MCF 10A (cell line): ENCODE measurements at places on chromosomes 4 and X. TPM values are rescaled to one million over a fixed set of nuclear protein-coding genes. Genes with fewer than 3 reads are reported as not detected.
A peak's percentile ranks its signal among the peaks of the same experiment; 100 is the strongest.

The PLXNB3 gene
- 7.2 and 13.5 TPM in 2 replicates for total RNA-seq

The UGT2B15 gene
- total RNA-seq: not detected in 2 replicates

The H2BW2 gene
- not detected in 2 replicates for total RNA-seq

The RBM41 gene
- 20.2 and 24.7 TPM in 2 replicates for total RNA-seq

The LANCL3 gene
- total RNA-seq: 0.47 and 0.54 TPM in 2 replicates

The RNF150 gene
- total RNA-seq: 0.32 and 0.44 TPM in 2 replicates

The GABRE gene
- total RNA-seq: 12.9 and 19.3 TPM in 2 replicates

The HPGDS gene
- total RNA-seq: not detected in 2 replicates

The PCDH19 gene
- 0.12 and 0.70 TPM in 2 replicates for total RNA-seq

The HS6ST2 gene
- total RNA-seq: 23.9 and 26.1 TPM in 2 replicates

The TMSB15B gene
- 2.1 and 3.0 TPM in 2 replicates for total RNA-seq

The GPRIN3 gene
- not detected in 2 replicates for total RNA-seq

The SSX4B gene
- total RNA-seq: not detected in 2 replicates

The TTC29 gene
- total RNA-seq: not detected in 2 replicates

DNA sequence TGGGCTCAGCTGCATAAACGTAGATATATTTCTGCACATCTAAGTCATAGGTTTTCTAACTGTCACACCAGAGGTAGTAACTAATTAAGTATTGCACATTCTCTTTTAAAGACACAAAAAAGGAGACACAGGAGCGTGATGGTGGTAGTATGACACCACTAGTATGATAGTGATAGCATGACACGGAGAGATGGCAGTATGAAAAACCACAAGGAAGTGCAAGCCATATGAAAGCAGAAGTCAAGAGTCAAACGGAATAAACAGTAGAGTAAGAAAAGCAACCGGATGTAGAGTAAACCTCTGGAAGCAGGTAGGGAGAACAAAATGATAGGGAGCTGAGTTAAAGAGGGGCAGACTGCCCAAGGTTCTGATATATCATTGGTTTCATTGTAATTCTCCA is 382.2 kb upstream of the INTU start:
- H3K36me3 ChIP-seq: no peaks in the 10 kb centered on the region
- H3K4me1 ChIP-seq: peaks cover 21% of the 10 kb centered on the region
- H3K27ac ChIP-seq: no peak overlapping the region
- H3K4me3 ChIP-seq: no peak overlapping the region
- H3K27me3 ChIP-seq: no peaks in the 10 kb centered on the region

DNA sequence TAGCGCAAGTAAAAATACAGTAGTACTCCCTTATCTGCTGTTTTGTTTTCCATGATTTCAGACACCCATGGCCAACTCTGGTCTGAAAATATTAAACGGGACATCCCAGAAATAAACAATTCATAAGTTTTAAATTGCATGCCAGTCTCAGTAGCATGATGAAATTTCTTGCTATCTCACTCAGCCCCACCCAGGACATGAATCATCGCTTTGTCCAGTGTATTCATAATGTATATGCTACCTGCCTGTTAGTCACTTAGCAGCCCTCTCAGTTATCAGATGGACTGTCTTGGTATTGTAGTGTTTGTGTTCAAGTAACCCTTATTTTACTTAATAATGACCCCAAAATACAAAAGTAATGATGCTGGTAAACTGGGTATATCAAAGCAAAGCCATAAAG is 158.2 kb upstream of the DDIT4L start:
- no peak overlapping the region for H3K4me3 ChIP-seq
- H3K27me3 ChIP-seq: no peaks in the 10 kb centered on the region
- DNase-seq: peak; percentile 91
- H3K4me1 ChIP-seq: peaks cover 10% of the 10 kb centered on the region
- no peaks in the 10 kb centered on the region for H3K36me3 ChIP-seq
- H3K27ac ChIP-seq: peak overlapping the region; percentile 93

DNA sequence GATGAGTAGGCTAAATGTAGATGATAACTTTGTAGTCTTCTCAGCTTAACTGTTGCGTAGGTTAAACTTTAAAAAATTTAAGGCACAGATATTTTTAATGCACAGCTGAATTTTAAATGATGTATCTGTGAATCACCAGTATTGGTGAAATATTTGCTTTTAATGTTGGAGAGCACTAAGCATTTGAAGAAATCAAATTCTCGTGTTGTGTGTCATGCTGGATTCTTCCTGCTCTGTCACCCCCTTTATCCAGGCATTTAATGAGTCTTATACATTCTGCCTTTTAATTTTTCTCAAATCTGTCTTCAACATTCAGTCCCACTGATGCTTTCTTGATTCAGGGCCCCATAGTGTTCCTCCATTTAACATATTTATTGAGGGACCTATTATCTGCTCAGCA is 76.7 kb downstream of the SLC4A4 start:
- no peaks in the 10 kb centered on the region for H3K4me1 ChIP-seq
- H3K27ac ChIP-seq: no peak overlapping the region
- H3K36me3 ChIP-seq: no peaks in the 10 kb centered on the region
- H3K27me3 ChIP-seq: no peaks in the 10 kb centered on the region

DNA sequence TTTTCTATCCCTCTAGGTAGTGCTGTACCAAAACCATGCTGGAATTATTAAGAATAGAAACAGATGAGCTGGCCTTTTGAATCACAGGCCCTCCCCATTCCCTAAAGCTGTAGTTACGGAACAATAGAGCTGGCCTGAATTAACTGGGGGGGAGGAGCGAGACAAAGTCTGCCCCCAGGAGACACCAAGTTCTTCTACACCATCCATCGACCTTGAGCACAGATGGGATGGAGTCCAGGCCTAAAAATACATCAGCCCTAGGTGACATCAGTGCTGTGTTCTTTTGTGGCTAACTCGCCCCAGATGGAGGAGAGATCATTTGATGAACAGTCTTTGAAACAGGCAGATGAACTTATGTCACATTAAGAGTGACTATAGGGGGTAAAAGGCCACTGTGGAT is 49.6 kb downstream of the LHFPL1 start:
- H3K4me3 ChIP-seq: no peak overlapping the region
- no peak for DNase-seq
- H3K36me3 ChIP-seq: no peaks in the 10 kb centered on the region
- no peaks in the 10 kb centered on the region for H3K4me1 ChIP-seq
- no peak overlapping the region for H3K27ac ChIP-seq

DNA sequence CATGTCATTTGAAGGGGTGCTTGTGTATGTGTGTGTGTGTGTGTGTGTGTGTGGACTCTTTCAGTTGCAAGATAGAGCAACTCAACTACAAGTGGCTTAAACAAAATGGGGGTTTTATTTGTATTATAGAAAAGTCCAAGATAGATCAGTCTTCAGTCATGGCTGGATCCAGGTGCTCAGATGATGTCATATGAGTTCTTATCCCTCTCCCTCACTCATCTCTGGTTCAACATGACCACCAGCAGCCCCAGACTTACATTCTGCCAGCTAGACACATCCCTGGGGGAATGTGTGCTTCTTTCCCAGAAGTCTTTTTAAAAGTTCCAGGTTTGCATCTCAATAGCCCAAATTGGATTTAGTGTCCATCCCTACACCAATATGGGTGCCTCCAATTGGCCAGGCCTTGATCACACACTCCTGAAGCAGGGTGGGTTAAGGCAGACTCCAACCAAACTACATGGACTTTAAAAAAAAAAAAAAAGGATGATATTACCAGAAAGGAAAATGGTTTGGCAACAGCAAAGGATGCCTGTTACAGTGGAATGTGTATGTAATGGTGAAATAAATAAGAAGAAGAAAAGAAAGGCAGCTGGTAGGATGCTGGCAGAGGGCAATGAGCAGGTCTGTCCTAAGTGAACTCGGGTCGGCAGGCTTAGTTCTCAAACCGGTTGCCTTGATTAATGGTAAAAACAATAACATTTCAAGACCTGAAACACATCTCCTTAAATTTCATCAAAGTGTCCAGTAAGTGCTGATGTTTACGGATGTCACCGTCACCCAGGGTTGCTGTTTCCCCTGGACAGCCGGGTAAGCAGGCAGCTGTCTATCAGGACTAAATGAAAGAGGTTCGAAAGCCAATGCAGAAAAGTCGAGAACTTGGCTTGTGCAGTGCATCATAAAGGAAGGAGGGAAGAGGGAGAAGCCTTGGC is 107.7 kb downstream of the SMIM20 start:
- DNase-seq: peak; percentile 36
- no peaks in the 10 kb centered on the region for H3K36me3 ChIP-seq
- peak overlapping the region; percentile 10 for H3K27ac ChIP-seq
- H3K4me1 ChIP-seq: peaks cover 35% of the 10 kb centered on the region
- H3K4me3 ChIP-seq: peak overlapping the region; percentile 5
- H3K27me3 ChIP-seq: no peaks in the 10 kb centered on the region

- H3K4me3 ChIP-seq: no peak overlapping the region
- no peaks in the 10 kb centered on the region for H3K27me3 ChIP-seq
- H3K27ac ChIP-seq: no peak overlapping the region
- H3K36me3 ChIP-seq: peaks cover 6% of the 10 kb centered on the region
- peaks cover 26% of the 10 kb centered on the region for H3K4me1 ChIP-seq
- DNase-seq: no peak
Observed at GRCh38 chrX:21930986-21931385, 9.5 kb upstream of the SMS start.

DNA sequence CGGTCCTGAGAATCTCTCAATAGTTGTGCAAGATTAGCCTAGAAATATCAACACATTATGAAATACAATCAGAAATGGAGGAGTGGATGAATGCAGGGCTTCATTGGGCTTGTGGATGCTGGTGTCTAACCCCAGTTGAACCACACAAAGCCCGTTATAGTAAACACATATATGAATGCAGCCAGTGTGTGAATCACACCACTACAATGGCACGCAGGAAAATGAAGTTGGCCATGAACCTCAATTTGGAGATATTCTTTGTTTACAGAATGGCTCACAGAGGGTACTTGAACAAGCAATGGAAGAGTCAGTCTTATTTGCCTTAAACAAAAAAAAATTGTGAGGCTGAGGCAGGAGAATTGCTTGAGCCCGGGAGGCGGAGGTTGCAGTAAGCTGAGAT is 57.8 kb downstream of the SOD3 start:
- peaks cover 19% of the 10 kb centered on the region for H3K4me1 ChIP-seq
- DNase-seq: no peak
- H3K27ac ChIP-seq: no peak overlapping the region
- H3K27me3 ChIP-seq: no peaks in the 10 kb centered on the region

GRCh38 chrX:121975671-121976070 is 928.3 kb downstream of the GLUD2 start:
- no peak for DNase-seq
- H3K36me3 ChIP-seq: no peaks in the 10 kb centered on the region
- no peak overlapping the region for H3K27ac ChIP-seq
- H3K27me3 ChIP-seq: no peaks in the 10 kb centered on the region

GRCh38 chrX:107714206-107714891 is 61.2 kb downstream of the TSC22D3 start:
- peak overlapping the region; percentile 74 for H3K4me3 ChIP-seq
- H3K4me1 ChIP-seq: peaks cover 32% of the 10 kb centered on the region
- peaks cover 67% of the 10 kb centered on the region for H3K36me3 ChIP-seq
- peak overlapping the region; percentile 60 for H3K27ac ChIP-seq
- peaks cover 35% of the 10 kb centered on the region for H3K27me3 ChIP-seq

DNA sequence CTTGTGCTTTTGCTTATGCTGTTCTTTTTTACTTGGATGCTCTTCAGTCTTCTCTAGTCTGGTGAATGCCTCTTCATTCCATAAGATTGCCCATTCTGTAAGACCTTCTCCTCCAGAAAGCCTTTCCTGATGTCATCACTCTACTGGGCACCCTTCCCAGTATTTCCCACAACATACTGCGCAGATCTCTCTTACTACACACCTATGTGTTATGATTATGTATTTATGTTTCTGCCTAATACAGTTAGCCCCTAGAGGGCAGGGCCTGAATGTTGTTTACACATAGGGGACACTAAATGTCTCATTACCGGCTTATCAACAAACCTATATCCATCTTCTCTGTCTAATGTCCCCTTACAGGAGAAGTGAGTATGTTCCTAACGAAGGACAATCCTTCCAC is 21.1 kb downstream of the AIFM1 start:
- H3K27ac ChIP-seq: no peak overlapping the region
- H3K4me1 ChIP-seq: peaks cover 7% of the 10 kb centered on the region
- H3K27me3 ChIP-seq: peaks cover 67% of the 10 kb centered on the region
- DNase-seq: peak; percentile 84

DNA sequence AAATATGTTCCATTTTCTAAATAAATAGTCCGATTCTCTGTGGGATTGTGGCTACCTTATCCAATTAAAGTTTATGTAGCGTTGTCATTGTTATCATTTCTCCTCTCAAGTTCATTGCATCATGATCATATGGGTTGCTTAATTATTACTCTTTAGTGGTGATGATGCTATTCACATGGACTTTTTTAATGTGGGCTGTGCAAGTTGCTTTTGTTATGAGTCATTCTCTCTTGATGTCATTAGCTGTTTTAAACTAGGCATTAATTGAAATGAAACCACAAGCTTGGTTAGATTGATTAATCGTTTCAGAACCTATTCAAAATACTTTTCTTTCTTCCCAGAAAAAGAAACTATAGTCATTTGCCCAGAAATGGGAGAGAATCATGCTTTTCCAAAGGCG is 38.2 kb downstream of the NHS start:
- no peaks in the 10 kb centered on the region for H3K36me3 ChIP-seq
- DNase-seq: peak; percentile 80
- peak overlapping the region; percentile 39 for H3K4me3 ChIP-seq

GRCh38 chrX:151476604-151477303 is 79.7 kb downstream of the VMA21 start:
- no peak for DNase-seq
- H3K27ac ChIP-seq: no peak overlapping the region
- H3K4me3 ChIP-seq: no peak overlapping the region
- no peaks in the 10 kb centered on the region for H3K4me1 ChIP-seq
- H3K36me3 ChIP-seq: no peaks in the 10 kb centered on the region

- H3K4me1 ChIP-seq: peaks cover 4% of the 10 kb centered on the region
- no peak for DNase-seq
- peaks cover 15% of the 10 kb centered on the region for H3K27me3 ChIP-seq
- no peaks in the 10 kb centered on the region for H3K36me3 ChIP-seq
Observed at GRCh38 chrX:44303119-44303518, 40.4 kb downstream of the EFHC2 start.

DNA sequence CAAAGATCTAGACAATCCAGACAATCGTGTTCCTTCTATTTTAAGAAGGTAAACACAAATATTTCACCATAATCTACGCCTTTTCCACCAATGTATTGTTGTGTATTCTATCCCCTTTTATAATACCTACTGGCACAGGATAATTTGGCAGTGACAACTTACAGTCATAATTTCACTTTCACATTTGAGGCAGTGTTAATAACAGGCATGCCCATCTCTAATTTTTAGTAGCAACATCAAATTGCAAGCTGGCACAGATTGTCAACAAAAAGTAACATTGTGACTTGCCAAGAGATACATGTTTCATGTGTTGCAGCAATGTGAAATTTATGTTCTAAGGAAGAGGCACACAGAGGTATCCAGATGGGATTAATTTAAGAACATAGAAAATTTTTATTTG is 912.5 kb upstream of the PABPC4L start:
- H3K27ac ChIP-seq: no peak overlapping the region
- H3K4me1 ChIP-seq: no peaks in the 10 kb centered on the region
- no peak overlapping the region for H3K4me3 ChIP-seq
- DNase-seq: no peak
- H3K27me3 ChIP-seq: no peaks in the 10 kb centered on the region

GRCh38 chr4:104868533-104868932 is 278.1 kb upstream of the TET2 start:
- H3K4me1 ChIP-seq: peaks cover 6% of the 10 kb centered on the region
- no peaks in the 10 kb centered on the region for H3K27me3 ChIP-seq
- no peaks in the 10 kb centered on the region for H3K36me3 ChIP-seq
